ENCODE measurements at places on chromosomes 3 and 15.

DNA sequence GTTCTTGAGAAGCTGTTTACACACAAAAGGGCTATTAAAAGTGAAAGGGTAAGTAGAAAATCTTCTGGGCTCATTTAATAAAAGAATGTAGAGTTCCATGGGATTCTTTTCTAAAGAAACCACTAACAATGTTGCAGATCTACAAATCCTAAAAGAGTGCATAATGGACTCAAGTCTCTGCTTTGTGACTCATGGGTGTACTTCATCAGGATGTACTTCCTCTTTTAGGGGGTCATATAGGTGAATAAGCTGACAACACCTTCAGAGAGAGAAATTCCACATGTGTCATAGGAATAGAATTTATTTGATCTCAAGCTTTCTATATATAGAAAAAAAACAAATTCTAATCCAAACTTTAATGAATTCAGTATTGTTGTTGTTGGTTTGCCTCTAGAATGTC is 355.5 kb downstream of the TIGIT start:
- no peak for DNase-seq

- no peak for DNase-seq
Observed at GRCh38 chr15:63071288-63071909, 28.9 kb downstream of the TPM1 start.

DNA sequence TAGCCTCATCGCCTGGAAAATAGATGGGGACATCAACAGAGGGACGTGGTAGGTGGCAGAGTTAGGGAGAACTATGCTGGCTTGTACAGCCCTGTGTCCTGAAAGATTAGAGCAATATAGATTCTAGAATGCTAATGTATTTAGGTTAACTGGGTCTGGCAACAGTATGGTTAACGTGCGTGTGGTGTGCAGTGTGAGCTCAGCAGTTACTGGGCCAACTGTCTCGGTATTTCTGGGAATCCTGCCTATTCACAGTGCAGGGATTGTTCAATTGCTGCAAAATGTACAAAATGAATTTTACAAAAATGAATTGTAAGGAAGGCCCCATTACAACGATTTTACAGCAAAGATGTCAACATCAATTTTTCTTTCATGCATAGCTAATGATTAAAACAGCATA is 20.6 kb downstream of the MEIS2 start:
- DNase-seq, result no peak

DNA sequence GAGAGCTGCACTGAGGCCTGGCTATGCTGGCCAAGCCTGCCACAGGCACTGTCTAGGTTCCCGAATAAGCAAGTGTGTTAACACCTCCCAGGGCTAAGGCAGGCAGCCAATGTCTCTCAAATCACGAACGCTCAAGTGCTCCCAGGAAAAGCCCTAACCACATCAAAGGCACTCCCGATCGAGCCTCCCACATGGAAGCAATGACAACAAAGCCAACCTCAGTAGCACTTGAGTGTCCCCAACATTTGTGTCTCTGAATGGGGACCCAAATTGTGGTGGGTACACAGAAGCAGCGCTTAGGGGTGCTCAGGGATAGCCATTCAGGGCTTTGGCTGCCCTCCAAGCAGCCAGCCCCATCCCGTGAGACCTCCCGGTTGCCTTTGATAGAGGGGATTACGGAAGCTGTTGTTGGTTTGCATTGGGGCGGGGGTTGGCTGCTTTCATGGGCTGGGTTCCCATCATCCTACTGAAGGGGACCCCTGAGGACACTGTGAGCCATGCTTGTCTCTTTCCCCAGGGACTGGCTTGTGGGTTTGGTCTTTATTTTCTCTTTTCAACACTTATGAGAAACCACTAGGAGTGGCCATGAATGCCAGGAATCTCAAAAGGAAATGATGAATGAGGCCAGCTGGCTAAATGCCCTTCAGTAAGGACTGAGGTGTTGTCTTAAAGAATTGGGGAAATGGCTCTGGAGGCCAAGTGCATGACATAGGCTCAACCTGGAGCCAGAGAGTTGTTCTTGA is 234.1 kb upstream of the FEZF2 start:
- no peak for DNase-seq

DNA sequence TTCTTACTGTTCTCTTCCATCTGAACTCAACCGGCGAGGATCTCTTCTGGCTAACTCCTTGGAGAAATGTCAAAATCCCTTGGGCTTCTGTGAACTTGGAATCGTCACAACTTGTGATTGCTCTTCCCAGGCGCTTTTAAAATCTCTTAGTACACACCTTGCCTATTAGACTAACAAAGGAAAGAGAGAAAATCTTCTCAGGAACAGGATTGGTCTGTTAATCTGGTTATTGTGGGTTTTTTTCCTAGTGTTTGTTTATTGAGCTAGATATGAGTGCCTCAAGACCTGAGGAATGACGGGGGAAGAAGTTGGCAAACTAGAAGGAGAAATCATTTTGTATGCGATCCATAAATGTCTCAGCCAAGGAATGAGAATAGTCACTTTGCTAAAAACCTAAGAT is at the start of gene ATP13A5:
TSS of gene ATP13A5 (minus strand) at position 48 of the 400 bp plus-strand sequence. CDS start at position 20, 28 bp downstream.
- no peak for DNase-seq

Measured in SHP77 treated with DMSO at 0.1 percent for 48 hours (cell line).